ENCODE measurements at places on chromosomes 12 and 14.
A peak's percentile ranks its signal among the peaks of the same experiment; 100 is the strongest.

DNA sequence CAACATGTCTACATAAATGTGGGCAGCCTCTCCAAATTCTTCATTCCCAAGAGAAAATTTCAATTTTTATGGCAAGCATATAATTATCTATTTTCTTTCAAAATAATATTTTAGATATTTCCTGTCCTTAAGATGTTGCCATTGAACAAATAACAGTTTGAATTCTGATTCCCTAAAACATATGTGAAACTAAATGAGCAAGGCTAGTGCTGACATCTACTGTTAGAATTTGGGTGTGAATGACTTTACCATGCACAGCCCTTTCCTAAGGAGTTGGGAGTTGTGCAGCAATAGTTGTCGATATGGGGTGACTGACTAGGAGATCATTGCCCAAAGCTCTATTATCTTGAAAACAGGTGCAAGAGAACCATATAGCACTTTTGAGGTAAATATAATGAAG, 108.2 kb upstream of the SLC38A4 start:
- DNase-seq, result no peak

- DNase-seq, result no peak
Observed at GRCh38 chr14:95071649-95072280, 85.6 kb downstream of the DICER1 start.

DNA sequence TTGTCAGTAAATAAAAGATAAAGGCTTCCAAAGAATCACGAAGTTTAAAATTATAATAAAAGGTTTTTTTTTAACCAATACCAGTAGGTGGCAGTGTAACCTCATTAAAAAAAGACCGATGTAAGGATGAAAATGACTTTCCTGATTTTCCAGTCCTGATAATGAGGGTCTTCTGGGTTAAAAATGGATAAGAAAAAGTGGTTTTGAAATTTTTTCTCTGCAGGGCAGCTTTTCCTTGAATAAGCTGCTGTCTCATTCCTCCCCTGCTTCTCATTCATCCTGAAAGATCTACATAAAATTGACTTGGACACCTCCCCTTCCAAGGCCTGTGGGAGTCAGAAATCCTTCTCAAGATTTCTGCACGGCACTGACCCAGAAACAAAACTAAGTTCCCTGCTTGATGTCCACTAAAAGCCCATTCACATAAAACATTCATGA, 58.9 kb upstream of the FBXO33 start:
- DNase-seq, result no peak

DNA sequence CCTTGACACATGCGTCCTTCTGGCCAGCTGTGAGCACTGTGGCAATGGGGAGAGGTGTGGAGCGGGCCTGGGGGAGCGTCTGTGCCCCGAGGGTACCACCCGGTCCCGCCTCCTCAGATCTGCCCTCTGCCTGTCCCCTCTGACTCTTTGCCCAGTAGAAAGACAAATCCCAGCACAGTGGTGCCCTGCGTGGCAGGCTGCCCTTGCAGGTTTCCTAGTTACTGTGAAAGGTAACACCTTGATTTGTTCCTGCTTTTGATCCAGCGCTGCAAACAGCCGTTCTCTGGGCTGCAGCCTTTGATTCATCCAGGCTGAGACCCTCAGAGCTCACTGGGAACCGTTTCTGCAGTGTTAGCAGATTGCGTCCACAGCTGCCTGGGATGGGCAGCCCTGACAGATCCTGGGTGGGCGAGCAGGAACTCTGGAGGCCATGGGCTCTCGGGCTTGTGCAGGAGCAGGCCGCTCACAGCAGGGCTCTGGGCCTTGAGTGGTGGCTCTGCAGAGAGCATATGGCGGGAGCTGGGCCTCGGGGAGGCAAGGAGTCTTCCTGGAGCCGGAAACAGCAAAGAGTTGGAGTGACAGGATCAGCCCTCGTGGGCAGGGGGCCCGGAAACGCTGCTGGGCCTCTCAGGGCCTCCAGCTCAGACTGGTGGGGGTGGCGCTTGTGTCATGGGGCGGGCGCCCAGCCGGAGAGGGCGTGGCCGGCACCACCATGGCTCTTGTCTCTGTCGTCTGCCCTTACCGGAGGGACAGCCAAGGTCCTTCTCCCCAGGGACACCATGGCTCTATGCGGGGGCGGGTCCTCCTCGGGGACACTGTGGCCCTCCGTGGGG, 16.6 kb downstream of the FBRSL1 start:
- DNase-seq, result peak; percentile 58

GRCh38 chr12:25364529-25365339, 114.0 kb upstream of the KRAS start:
- no peak for DNase-seq

GRCh38 chr12:1977588-1977987, 26.7 kb downstream of the DCP1B start:
- no peak for DNase-seq

DNA sequence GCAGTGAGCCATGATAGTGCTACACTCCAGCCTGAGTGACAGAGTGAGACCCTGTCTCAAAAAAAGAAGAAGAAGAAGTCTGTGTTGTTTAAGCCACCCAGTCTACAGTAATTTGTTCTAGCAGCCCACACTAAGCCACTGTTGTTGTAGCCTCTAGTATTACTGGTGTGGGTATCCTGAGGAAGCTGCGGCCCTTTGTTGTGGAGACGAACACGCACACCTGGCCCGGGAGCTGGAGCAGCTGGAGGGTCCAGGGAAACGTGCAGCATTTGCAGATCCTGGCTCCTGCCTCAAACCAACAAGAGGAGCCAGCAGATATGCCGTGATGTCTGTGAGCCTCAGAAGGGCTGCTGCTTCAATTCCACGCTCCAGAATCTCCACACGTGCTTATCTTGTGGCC, 65.3 kb downstream of the MAP1LC3B2 start:
- DNase-seq, result no peak

- DNase-seq, result no peak
Observed at GRCh38 chr12:31370531-31371255, 44.7 kb upstream of the SINHCAF start.

DNA sequence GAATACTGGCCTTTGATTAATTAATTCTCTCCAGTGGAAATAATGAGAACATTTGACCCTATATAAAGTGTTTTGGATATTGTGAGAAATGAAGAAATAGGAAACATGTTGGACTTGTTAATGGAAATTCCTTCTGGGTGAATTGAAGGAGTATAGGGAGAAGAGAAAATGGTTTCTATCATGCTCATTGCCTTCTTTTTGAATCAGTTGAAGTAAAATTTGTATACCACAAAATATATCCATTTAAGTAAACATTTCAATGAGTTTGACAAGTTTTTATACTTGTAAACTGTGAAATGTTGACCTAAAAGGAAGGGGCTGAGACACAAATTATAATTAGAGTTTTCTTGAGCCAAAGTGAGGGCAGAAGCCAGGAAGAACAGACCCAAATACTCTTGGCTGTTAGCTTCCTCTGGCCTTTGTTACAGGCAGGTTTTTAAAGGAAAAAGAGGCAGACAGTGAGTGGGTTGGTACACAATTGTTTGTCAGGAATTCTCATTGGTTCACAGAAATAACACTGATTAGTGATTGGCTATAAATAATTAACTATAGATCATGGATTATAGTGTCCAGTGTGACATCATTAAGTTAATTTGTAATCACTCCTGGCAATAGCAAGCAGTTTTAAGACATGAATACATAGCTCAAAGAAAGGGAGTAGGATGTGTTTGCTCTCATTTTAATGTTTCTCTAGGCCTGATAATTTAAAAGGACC, 826 bp downstream of the ZNF705A start:
- no peak for DNase-seq

DNA sequence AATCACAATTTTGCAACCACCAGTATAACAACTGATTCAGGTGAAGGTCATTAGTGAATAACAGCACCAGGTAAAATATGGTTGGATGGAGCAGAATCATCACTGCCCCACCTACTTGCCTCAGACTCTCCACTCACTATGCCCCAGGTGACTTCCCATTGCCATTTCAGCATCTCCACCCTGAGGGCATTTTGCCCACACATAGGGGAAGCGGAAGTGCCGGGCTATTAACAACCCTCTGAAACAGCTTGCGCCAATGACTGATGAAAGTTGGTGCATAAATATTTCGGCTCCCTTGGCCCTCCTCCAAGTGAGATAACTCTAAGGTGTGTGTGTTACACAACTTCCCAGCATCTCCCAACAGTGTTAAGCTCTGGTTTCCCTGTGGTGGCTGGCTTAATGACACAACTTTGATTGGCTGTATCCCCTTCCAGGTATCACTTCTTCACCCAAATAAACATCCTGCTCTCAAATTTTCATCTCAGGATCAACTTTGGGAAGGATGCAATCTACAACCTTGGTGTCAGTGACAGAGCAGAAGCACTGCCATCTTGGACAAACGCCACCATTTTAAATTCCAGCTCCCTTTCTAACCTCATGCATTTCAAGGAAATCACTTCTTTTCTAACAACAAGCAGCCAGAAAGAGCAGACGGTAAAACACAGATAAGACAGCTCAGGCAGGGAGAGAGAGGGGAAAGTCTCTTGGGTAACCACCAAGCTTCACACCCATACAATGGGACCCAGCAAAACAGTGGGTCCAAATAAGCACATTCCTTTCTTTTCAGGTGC, 73.6 kb upstream of the PPP2R5C start:
- DNase-seq, result no peak

DNA sequence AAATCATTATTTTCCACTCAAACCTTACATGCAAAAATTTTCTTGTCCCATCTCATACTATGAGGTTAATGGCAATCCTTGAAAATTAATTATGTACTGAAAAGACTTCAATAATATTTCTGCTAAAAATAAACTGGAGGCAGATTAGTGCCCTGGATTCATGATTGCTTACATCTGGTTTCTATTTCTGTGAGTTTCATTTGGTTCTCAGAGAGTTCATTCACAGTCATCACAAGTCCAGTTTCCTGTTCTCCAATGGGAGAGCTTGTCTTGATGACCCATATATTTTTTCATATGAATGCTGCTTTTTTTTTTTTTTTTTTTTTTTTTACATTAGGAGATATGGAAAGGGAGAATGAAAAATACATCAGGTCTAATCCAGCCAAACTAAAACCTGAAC, 6.6 kb upstream of the PTHLH start:
- DNase-seq, result no peak

DNA sequence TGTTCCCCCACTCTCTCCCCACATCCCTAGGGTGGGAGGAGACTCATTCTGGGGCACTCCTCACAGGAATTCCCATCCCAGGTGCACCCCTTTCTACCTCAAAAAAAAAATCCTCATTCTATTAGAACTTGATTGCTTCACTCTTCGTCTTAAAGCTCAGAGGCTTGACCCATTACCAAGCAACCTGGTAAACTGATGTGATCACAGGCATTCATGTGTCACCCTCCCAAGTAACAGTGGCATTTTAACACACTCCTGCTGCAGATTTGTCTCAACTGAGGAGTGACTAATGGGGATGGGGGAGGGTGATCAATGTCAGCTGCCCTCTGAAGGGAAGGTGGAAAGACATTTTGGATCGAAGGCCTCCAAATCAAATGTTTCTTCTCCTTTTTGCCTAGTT, 78.1 kb upstream of the PTHLH start:
- no peak for DNase-seq

DNA sequence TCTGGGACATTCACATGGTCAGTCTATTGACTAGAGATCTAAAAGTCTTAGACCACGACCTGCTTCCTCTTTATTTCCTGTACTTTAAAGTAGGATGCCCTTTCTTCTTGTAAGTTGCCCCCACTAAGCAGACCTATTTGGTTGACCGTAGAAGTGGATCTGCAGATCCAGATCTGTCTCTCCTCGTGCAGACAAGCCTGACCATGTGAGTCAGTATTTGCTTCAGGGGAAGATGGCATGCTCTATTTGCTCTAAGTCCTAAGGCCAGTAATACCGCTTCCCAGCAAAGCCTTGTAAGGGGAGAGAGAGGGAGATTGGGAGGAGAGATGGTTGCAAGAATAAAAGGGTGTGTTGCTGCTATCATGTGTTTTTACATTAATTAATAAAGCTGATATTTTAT, 46.8 kb downstream of the KCNC2 start:
- DNase-seq, result no peak

GRCh38 chr14:42112108-42112507, 505.4 kb downstream of the LRFN5 start:
- DNase-seq, result no peak

- no peak for DNase-seq
Observed at GRCh38 chr12:65307169-65307501, 28.7 kb downstream of the MSRB3 start.

- no peak for DNase-seq
Observed at GRCh38 chr12:81296556-81297305, 218.9 kb downstream of the ACSS3 start.

- DNase-seq, result no peak
Observed at GRCh38 chr12:46147144-46147543, 121.7 kb downstream of the SLC38A1 start.

All from CD4-positive, alpha-beta T cell treated with Interleukin-15 for 1 hour (primary cell).